ENCODE measurements at places on chromosomes 6 and 20.

DNA sequence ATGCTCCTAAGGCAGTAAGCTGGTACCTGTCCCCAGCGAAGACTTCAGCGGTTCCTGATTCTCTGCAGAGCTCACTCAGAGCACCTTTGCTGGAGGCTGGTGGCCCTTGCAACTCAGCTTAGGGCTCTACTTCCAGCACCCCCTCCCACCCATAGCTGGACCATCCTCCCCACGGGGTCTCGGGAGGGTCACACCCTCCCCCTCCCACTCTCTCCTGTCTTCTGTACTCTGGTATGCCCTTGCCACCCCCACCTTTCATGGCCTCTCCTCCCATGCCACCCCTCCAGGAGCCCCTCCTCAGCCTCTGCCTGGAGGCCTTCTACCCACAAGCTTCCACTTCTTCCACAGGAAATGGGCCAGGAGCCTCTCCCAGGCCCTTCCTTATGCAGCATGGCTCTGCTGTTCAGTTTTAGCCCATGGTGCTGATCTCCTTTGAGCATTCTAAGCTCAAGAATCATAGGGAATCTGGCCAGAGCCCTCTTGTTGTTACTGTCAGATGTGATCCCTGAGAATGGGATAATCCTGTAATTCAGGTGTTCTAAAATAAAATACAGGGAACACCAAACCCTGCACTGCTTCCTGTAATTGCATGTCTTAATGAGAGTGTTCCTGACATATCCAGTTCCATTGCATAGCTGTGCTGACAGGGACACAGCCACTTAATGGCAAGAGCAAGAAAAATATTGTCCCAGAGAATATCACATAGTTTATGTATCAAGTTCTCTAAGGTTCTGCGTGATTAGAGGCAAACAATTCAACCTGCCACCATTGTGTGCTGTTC, 142.1 kb downstream of the SYNDIG1 start:
- no peak for DNase-seq

- no peak for DNase-seq
Measured at GRCh38 chr6:163398815-163399214, 15.7 kb upstream of the QKI start.

DNA sequence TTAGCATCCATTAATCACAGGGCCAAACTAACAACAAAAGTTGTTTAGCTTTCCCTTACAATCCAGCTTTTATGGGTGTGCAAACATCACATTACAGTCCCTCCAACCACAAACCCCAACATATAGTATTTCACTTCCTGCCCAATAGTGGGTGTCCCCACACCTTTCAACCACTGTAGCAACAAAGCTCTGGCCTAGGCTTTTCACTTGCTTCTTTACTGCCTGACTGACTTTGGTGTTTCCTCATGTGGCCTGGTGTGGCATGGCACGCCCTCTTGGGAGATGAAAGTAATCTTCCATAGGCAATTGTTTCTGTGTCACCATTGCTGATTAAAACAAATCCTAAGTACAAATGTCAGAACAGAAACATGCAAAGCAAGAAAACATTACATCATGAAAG, 46.3 kb downstream of the MCM8 start:
- DNase-seq, result no peak

GRCh38 chr6:168164462-168165061, 85.5 kb upstream of the FRMD1 start:
- no peak for DNase-seq

GRCh38 chr6:53915026-53915691, 120.4 kb downstream of the LRRC1 start:
- DNase-seq, result no peak
